ENCODE measurements at places on chromosomes 3 and 15.

- peak; percentile 26 for DNase-seq
Observed at GRCh38 chr15:40693904-40694687, 878 bp upstream of the RAD51 start.

DNA sequence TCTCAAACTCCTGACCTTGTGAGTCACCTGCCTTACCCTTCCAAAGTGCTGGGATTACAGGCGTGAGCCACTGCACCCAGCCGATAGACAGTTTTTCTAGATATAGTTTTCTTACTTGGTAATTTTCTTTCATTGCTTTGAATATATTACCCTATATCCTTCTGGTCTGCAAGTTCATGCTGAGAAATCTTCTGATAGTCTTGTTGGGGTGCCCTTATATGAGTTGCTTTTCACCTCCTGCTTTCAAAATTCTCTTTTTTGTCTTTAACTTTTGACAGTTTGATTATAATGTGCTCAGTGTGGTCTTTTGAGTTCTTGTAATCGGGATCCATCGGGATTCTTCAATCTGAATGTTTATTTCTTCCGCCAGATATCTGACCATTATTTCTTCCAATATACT is 217.3 kb downstream of the GREM1 start:
- no peak for DNase-seq

- DNase-seq = peak; percentile 22
Observed at GRCh38 chr3:24185738-24186384, 240.8 kb downstream of the NR1D2 start.

- DNase-seq = no peak
Observed at GRCh38 chr3:52694528-52695189, 8.8 kb downstream of the GNL3 start.

- no peak for DNase-seq
Observed at GRCh38 chr15:77575203-77575934, 57.3 kb downstream of the LINGO1 start.

GRCh38 chr3:4710191-4710590 is 217.0 kb downstream of the ITPR1 start:
- no peak for DNase-seq

- no peak for DNase-seq
Observed at GRCh38 chr3:132283440-132283839, 33.8 kb upstream of the ACP3 start.

DNA sequence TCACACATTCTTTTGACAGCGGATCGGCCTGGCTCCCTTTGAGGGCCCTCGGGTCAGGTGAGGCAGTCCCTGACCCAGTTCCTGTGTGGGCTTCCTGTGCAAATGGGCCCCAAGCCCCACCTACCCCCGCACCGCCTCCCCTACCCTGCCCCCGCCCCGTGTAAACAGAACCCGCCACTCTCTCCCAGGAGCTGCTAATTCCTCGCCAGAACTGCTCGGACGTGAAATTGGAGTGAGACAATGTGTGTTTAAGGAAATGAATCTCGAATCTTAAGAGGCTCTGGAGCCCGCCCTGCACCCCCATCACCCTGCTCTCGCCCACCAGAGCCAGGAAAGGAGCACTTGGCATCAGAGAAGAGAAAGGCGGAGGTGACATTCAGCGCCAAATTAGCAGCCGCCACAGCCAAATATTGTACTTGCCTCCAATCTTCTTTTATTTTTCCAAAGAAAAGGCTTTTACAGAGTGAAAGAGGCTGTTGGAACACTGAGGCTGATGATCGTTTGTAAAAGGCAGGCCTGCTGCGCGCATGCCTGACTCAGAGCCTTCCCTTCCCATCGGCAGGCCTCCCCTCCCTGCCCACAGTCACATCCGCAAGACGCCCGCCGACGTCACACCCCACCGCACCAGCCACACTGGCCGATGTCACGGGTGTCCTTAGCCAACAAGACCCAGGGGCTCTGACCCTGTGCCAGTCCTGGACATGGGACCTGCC is 53.1 kb downstream of the CACNA2D2 start:
- peak; percentile 85 for DNase-seq

DNA sequence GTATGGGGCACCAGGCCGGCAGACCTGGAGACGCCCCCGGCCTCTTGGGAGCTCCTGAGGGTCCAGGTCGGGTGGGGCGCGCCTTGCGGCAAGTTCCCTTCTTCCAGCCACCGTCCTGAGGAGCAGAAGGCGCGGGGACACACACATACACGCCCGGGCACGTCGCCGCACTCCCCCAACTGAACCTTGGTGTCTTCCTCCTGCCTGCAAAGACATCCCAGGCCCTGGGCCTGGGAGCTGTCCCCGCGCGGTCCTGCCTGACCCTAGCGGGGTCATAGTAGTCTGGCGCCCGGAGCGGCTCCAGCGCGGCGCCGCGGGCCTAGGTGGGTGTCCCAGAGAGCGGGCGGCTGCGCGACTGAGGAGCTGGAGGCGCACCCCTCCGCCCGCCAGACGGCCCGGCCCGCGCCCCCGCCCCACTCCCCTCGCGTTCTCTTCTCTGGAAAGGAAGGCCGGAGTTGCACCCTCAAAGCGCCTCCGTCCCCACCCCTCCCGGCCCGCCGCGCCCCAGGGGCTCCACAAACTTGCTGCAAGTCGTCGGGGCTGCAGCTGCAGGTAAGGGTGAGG is 185.9 kb upstream of the LINGO1 start:
- no peak for DNase-seq

DNA sequence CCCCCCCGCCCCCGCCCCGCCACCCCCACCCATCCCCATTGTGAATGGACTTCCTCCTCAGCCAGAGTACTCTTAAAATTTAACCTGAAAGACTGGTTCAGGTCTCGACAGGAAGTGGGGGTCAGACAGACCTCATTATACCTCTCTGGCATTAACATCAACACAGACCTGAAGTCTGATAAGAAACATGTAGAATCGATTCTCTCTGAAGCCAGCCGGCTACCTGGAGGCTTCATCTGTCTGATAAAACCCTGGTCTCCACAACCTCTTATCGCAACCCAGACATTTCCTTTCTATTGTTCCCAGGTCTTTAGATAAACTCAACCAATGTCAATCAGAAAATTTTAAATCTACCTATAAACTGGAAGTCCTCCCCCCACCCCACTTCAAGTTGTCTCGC is 42.6 kb downstream of the SLCO2A1 start:
- DNase-seq = no peak

DNA sequence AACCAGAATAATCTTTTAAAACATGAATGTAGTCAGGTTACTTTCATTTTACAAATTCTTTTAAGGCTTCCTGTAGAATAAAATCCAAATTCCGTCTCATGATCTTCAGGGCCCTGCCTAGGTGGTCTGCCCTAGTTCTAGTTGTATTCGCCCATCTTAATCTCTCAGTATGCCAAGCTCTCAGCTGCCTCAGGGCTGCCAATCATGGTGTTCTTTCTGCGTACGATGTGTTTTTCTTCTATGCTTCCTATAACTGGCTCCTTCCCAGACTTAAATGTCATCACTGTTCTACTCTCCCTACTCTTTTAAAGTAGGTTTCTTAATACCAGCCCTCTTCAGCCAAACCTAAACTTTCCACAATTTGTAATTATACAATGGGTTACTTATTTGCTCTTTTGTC is 107.4 kb downstream of the GREM1 start:
- DNase-seq = no peak

DNA sequence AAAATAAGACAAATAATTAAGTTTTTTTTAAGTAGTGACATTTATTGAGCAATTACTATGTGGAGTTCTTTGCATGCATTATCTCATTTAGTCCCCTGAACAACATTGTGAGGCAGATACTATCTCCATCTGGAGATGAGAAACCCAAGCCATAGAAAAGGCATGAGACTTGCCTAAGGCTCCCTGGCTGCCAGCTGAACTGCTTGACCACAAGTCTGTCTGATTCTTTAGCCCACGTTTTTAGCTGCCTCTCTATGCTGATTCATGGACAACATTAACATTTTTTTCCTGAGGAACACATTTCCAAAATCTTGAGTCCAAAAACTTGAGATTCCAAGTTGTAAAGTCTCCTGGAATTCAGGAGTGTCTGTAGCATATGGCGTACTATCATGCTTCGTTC is 263.6 kb upstream of the GOLGA6L4 start:
- DNase-seq = no peak

- no peak for DNase-seq
Observed at GRCh38 chr15:43934480-43934879, 107.7 kb downstream of the WDR76 start.

GRCh38 chr3:117589454-117589853 is 879.9 kb downstream of the TUSC7 start:
- no peak for DNase-seq

DNA sequence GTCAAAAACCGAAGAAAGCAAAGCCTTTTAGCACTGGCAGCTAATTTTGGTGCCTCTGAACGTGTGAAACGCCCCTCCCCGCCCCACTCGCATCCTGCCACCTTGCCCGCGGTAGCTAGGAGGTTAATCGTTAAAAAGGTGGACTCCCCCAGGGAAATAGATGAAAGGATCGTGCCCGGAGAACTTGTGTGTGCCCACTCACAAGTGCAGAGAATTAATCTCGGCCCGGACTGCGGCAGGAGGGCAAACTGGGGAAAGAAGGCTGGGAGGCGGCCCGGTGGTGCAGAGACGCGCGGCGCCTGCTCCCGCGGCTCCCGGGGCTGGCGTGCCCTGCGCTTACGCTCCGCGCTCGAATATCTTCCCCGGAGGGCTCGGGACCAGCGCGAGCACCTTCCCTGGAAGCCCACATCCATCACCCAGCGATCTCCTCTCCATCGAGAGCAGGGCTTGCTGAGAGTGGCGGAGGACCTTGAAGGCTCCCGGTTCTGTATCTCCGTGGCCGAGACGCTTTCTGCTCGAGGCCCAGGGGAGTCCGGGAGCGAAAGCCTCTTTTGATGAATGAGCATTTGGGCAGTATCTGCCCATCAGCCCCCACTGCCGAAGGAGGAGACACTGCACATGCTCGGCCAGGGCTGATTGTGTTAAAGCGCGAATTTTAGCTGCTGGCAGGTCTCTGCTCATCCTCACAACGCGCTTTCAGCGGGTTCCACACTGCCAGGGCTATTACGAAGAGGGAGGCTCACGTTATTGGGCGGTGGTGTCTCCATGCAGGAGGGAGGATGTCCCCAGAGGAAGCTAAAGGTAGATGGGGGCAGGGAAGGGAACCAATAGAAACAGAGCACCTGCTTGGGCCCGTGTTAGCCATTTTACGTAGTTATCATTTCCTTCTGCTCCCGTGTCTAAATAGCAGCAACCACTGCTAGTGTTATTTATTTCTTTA is 1.3 kb upstream of the SPTSSB start:
- peak; percentile 49 for DNase-seq

- no peak for DNase-seq
Observed at GRCh38 chr15:62912808-62913207, 129.7 kb upstream of the TPM1 start.

DNA sequence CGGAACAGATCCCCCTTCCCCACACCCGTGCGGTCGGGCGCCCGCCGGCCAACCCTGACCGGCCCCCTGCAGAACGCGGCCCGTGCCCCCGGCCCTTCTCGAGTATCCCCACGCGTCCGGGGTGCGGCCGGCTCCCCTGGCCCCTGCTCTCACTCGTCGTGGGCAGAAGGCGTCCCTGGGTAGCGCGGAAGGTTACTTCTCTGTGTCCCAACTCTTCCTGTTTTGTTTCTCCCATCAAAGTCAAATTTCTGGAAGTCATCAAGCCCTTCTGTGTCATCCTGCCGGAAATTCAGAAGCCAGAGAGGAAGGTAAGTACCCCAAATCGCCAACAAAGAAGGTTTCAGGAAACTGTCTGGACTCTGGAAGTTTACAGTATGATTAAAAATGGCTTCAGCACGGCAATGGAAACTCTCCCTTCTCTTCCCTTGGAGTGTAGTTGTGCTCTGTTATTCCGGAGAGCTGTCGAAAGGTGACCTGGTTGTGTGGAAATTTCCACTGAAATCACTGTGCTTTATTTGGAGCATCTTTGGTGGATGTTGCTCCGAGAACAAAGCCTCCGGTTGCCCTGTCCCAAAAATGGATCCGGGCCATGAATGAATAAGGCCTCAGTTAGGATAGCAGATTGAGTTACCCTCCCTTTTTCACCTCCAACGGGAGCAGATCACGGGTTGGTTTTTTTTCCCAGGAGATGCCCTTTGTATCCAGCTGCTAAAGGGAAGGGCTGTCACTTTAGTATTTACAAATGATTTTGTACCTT is 536 bp downstream of the SEC61A1 start:
- no peak for DNase-seq

DNA sequence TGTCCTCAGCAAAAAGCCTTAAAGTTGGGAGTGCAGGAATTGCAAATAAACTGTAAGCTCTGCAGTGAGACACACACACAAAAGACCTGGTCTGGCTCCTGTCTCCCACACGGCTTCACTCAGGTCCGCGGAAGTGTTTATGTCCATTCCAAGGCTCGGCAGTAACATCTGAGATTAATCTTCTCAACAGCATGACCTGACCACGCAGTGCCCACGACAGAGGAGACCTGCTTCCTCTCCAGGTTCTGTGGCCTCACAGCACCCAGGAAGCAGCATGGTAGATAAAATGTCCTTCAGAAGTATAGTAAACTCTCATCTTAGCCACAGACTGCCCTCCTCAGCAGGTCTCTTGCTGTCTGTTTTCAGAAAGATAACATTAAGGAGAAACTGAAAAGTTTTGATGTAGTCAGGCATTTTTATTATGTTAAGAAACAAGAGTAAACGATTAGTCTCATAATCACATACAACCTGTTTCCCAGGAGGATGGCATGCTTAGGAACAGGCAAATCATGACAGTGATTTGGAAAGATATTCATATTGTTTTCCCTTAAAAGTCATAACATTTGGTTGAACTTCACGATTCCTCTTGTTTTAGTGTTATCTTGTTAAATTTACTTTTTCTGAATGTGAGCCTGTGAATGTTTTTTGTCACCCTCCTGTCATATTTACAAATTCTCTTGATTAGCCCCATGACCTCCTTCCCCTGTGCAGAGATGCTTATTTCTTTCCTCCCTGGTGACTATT is 34.6 kb downstream of the CD200R1L start:
- DNase-seq = no peak

- DNase-seq = no peak
Observed at GRCh38 chr3:38836561-38836960, 20.5 kb upstream of the SCN10A start.

DNA sequence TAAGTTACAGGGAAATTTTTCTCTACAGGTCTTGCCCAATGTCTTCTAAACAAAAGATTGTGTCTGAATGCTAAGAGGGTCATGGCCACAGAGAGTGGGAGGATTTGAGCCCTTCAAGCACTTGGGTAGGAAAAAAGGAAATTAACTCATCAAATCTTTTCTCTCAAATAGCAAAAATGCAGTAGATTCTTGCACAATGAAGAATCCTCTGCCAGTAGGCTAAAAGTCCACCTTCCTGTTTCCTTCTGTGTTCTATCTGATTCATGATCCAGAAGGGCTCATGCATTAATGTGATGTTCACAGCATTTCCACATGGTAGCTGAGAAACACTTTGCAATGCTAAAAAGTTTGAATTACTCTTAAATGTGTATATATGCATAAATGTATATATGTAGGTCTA is 177.1 kb downstream of the CD47 start:
- no peak for DNase-seq

DNA sequence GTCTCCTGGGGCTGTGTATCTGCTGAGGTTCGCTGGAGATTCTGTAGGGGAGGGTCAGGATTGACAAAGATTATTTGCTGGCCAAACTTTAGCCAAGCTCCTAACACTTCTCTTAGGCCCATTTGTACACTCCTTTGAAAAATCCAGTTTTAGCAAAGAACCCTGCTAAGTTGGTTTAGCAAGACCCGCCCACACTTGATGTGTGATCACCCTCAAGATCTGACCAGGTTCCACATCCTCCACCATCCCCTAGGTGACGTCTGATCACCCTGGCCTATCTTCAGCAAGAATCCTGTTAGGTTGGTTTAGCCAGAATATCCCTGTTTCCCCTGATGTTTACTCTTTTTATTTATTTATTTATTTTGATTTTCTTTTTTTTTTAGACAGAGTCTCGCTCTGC is 14.8 kb upstream of the SLC35G2 start:
- no peak for DNase-seq
